ENCODE measurements at places on chromosomes 13 and 19.

DNA sequence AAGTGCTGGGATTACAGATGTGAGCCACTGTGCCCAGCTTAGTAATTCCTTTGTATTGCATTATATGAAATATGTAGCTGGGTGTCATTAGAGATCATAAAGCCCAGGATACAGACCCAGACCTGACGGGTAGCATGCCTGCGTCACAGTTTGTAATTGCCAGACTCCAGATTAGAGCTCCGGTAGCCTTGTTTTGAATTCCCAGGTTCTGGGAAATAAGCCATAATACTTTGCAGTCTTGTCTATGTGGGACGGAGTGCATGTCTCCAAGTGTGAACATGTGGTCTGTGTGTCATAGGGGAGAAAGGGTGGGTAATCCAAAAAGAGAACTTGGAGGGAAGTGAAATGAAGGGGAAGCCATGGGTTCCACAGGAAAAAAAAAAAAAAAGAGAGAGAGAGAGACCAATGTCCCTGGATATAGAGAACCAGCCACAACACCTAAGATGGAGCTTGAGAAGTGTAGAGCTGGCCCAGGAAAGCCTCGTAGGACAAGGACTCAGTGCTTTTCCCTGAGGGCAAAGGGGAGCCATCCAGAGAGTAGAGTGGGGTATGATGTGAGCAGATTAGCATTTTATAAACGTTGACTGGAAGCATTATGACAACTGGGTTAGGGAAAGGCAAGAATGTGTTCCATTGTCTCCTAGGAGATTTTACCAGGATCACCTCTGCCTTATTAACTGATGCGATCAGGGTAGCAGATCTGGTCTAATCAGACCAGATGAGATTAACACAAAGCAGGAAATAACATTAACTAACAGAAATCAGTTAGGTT, 2.6 kb downstream of the ZSCAN4 start:
- DNase-seq, result no peak

DNA sequence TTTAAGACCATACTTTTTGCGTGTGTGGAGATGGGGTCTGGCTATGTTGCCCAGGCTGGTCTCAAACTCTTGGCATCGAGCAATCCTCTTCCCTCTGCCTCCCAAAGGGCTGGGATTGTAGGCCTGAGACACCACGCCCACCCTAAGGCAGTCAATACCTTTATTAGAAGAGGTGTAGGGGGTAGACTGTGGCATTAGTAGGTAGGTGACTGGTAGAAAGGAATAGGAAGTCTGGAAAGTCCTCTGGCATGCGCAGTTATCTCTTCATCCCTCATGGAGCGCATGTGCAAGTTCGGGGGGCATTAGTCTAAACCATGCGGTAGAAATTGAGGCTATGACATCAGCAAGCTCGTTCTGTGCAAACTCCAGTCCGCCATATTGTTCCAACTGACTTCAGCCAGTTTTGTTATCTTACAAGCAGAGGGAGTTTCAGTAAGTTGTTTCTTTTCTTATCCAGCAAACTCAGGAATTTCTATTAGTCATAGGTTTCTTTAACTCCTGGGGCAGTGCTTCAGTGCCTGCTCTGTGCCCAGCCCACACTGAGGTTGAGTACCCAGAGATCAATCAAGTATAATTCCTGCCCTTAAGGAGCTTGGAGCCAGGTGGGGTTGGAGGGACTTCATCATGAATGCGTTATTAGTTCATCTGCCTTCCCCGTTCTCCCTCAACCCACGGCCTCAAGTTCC, 7.3 kb upstream of the RANBP3 start:
- no peak for DNase-seq

- DNase-seq, result no peak
Measured at GRCh38 chr19:55437410-55437809, 5.7 kb downstream of the SHISA7 start.

- DNase-seq, result peak; percentile 49
Measured at GRCh38 chr19:14479975-14480699, 5.0 kb upstream of the PTGER1 start.

DNA sequence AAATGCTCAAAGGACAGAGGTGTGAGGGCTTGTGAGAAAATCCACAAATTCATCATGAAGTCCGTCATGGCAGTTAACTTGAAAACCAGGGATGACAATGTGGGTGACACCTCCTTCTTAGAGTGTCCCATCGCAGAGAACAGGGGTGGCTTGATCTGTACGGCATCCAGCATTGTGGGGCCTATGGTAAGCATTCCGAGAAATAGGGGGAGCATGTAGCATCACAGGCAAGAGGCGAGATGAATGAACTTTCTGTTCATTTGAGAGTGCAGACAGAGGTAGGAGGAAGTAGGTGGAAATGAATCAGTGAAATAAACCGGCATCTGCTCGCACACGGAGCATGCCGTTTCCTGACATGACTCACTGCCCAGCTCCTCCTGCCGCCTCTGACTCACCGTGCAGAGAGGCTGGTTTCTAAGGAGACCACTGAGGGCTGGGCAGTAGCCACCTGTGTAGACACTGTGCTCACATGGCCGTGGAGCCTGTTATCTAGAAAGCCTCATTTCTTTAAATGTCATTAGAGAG, 339.0 kb downstream of the RFC3 start:
- no peak for DNase-seq

DNA sequence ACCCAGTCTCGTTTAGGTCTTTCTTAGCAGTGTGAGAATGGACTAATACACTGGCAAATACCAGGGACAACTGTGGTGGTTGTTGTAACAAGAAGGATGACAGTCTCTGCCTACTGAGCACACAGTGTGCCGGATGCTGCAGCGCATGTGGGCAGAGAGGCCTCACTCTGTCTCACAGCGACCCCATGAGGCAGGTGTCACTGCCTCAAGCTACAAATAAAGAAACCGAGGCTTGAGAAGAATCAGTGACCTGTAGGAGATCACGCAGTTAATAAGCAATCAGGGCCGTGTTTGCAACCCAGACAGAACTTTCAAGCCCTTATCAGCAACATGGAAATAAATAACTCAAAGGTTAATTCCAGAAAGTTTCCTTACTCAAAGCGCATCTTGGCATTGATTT, 40.5 kb upstream of the GAS6 start:
- peak; percentile 16 for DNase-seq

DNA sequence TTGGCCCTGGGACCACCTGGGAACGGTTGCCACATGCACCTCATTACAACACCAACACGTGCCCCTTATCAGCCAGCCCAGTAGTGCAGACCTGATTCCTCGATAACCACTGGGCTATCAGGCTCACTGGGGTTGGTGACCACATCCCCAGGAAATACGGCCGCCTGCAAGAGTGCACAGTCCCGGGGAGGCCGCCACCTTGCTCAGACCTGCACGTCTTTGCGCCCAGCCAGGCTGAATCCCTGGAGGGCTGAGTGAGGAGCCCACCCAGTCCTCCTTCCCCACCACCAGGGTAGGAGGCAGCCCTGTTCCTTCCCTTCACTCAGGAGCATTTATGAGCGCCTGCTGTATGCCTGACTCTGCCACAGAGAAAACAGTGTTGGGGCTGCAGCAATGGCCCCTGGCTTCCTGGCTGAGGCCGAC, 67.8 kb downstream of the CEBPG start:
- DNase-seq, result no peak

GRCh38 chr13:59746291-59746962, 417.3 kb downstream of the DIAPH3 start:
- DNase-seq, result no peak

DNA sequence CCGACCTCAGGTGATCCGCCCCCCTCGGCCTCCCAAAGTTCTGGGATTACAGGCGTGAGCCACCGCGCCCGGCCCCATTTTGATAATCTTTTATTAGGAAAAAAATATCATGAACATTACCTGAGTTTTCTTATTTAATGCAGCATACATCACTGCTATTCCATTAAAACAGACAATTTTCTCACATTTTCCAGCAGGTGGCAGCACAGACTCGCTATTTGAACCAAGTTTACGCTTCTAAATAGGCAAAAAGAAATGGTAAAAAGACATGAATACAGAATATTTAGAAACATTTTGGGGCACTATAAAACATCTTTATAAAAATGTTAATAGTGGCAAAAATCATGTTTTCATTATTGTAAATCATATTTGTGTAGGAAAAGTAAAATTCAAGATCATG, 903.1 kb downstream of the SLITRK6 start:
- DNase-seq, result no peak

- no peak for DNase-seq
Measured at GRCh38 chr13:39494633-39495032, 108.4 kb downstream of the LHFPL6 start.

GRCh38 chr13:95403349-95404140, 102.3 kb upstream of the ABCC4 start:
- DNase-seq, result no peak

GRCh38 chr13:33289966-33290365, 4.4 kb upstream of the STARD13 start:
- DNase-seq, result no peak

DNA sequence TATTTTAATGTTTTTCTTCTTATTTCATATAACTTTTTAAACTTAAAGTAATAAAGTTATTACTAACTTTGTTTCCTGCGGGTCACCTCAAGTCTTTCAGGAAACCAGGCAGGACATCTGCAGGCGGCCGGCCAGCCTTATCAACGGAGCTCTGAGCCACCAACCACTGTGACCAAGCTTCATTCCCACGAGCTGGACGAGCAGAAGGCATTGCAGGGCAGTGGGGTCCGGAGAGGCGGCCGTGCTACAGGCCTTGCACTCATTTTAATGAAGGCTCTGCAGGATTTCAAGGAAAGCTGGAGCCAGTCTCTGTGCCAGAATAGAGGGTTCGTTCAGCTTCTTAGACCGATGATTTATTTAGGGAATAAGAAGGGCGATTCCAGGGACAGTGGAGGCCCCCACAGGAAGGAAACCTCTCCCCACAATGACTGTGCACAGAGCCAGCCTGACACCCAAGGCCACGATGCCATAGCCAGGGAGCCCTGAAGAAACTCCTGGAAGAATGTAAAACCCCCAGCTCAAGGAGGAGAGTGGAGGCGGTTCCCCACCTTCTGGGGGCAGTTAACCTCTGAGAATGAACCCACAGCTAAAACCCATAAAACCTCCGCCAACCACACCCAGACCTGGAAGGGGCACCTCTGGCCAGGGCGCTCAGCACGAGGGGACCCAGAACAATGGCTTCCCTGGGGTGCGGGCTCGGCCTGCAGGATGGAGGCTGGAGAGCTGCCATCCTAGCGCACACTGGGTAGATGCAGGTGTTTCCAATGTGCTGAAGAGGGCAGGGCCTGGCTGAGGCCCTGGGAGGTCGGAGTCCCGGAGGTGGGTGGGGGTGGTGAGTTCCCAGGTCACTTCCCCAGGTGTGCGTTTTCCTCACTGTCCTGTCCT, 75.0 kb downstream of the RASA3 start:
- DNase-seq, result no peak

- DNase-seq, result no peak
Measured at GRCh38 chr13:100666124-100666523, 8.5 kb downstream of the TMTC4 start.

- DNase-seq, result no peak
Measured at GRCh38 chr13:25213715-25214114, 41.6 kb upstream of the AMER2 start.

DNA sequence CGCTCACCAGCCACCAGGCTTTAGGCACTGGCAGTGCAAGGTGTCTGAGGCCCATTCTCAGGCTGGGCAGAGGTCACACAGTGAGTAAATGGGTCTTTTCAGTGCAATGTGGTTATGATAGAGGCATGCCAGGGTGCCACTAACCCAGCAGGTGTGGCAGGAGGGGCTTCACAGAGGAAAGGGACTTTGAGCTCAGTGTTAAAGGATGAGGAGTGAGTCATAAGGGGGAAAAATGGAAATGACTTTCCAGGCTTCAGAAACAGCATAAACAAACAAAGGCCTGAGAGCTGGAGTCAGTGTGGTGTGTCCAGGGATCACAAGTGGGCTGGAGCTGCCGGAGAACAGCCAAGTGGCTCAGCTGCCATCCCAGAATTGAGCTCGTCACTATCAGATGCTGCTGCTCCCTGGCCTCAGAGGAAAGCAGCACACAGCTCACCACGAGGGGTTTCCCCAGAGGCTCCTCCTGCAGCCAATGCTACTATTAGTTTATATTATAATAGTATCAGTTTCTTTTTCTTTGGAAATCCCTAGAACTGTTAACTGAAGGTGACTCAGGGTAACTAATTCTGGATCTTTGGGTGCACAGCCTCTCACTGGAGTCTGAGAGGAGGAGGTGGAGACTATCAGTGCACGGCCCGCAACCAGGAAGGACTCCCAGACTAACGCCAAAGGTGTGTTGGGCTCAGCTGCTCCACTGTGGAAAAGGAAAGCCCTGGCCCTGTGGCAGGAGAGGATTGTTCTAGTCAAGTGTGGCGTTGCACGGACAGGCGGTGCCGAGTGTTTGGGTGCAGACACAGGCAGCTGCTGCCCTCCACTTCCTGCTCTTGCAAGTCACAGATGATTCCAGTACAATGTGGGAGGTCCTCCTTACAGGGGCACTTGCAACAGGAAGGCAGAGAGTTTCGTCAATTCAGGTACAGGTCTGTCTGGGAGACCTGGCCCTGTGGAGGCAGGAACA, 39.5 kb downstream of the DHRS12 start:
- DNase-seq, result peak; percentile 21

DNA sequence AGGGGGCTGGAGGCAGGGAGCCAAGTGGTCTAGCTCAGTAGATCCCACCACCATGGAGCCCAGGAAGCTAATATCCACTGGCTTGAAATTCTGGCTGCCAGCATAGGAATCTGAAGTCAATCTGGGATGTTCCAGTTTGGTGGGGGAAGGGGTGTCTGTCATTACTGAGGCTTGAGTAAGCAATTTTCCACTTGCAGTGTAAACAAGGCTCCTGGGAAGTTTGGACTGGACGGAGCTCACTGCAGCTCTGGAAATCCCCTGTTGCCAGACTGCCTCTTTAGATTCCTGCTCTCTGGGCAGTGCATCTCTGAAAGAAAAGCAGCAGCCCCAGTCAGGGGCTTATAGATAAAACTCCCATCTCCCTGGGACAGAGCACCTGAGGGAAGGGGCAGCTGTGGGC, 349.2 kb upstream of the KLHL1 start:
- DNase-seq, result no peak

DNA sequence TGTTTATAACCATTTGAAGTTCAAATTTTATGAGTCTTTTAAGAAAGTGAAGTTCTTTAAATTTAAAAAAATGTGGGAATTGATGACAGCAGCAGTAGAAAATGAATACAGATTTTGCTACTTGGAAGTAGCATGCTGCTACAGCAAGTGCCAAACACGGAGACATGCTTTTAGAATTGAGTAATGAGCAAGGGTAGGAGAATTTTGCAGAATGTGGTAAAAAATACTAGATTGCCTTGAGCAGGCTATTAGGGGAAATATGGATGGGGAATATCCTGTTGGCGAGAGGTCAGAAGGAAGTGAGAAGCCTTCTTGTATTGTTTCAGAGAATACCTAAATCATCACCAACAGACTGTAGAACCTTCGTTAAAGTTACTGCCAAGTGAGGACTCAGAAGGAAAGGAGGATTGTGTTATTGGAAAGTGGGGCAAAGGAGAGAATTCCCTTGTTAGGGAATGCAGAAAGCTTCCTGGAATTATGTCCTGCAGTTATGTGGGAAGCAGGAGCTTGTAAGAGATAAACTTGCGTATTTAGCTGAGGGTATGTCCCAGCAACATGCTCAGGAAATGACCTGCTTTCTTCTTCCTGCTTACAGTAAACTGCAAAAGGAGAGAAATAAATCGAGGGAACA, 32.4 kb upstream of the OXGR1 start:
- no peak for DNase-seq

All from T follicular helper cell (primary cell).